Naive thymus-derived CD8-positive, alpha-beta T cell (primary cell): ENCODE measurements at places on chromosomes 1 and 21.

DNA sequence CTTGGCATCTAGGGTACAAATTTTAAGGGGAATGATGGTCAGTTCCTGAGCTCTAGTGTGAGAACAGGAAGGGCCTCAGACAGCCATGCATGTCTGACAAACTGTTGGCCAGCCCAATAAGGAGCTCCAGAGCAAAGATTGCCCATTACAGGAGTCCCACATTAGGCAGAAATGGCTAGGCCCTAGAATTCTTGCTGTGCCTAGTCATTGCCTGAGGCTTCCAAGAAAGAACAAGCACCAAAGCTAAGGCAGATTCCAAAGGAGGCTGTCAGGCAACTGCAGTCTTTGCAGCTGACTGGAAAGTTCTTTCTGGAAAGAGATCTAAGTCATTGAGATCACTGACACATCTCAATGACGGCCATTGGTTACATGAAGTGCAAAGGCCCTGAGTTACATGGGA is 3.9 kb upstream of the STIL start:
- no peak for DNase-seq

DNA sequence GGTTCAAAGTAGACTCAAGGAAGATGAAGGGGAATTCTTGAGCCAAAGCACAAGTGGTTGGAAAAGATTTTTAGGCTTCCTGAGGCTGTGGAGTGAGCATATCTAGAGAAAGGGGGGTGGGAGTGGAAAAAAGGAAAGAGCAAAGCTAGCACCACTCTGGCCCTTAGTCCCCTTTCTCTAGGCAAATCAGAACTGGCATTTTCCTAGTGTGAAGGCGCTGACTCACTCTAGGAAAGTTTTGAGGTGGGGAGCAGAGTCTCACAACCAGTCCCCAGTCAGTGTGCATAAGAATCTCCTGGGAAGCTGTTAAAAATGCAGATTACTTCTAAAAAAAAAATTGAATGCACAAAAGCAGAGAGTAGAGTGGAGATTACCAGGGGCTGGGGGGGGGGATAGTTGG is 3.4 kb upstream of the GPR89B start:
- no peak for DNase-seq

DNA sequence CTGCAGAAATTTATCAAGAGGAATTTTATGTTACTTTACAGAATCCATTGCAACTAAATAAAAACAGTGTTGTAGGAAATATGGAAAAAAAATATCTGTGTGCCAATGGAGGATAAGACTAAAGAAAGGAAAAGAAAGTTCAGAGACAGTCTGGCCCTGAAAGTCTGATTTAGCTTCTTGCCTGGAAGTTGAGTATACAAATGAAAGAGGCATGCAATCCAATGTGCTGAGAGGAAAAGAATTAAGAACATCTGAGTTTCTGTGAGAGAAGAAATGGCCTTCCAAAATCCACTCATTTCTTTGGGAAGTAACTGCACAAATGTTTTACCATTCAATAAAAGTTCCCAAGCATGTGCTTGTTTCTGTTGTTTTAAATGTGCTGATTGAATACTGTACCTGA is 65.1 kb downstream of the LHX9 start:
- no peak for DNase-seq

- no peak for DNase-seq
Observed at GRCh38 chr1:65317866-65318653, 8.7 kb downstream of the DNAJC6 start.

DNA sequence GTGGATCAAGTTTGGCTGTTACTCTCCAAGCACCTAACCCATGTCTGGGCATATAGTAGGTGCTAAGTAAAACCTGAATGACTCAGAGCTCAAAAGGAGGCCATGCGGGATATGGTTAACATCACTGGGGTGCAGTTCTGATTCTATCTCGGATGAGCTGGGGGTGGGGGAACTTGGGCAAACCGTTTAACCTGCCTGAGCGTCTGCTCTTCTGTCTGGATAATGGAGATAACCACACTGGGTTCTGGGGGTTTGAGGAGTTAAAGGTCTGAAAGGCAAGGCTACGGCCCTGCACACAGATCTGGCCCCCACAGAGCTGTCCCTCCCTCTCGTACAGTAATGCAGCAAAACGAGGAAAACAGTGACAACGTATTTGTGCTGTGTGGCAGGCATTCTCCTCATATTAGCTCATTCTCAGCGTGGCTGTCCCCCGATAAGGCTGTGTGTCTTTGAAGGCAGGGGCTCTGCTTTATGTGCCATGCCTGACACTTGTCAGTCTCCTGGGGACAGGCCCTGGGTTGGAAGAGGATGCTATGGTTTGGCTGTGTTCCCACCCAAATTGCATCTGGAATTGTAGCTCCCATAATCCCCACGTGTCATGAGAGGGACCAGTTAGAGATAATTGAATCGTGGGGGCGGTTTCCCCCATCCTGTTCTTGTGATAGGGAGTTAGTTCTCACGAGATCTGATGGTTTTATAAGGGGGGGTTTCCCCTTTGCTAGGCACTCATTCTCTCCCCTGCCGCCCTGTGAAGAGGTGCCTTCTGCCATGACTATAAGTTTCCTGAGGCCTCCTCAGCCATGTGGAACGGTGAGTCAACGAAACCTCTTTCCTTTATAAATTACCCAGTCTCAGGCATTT is 6.8 kb upstream of the ALDH4A1 start:
- no peak for DNase-seq

- DNase-seq = no peak
Observed at GRCh38 chr1:50517488-50517887, 94.2 kb upstream of the DMRTA2 start.

DNA sequence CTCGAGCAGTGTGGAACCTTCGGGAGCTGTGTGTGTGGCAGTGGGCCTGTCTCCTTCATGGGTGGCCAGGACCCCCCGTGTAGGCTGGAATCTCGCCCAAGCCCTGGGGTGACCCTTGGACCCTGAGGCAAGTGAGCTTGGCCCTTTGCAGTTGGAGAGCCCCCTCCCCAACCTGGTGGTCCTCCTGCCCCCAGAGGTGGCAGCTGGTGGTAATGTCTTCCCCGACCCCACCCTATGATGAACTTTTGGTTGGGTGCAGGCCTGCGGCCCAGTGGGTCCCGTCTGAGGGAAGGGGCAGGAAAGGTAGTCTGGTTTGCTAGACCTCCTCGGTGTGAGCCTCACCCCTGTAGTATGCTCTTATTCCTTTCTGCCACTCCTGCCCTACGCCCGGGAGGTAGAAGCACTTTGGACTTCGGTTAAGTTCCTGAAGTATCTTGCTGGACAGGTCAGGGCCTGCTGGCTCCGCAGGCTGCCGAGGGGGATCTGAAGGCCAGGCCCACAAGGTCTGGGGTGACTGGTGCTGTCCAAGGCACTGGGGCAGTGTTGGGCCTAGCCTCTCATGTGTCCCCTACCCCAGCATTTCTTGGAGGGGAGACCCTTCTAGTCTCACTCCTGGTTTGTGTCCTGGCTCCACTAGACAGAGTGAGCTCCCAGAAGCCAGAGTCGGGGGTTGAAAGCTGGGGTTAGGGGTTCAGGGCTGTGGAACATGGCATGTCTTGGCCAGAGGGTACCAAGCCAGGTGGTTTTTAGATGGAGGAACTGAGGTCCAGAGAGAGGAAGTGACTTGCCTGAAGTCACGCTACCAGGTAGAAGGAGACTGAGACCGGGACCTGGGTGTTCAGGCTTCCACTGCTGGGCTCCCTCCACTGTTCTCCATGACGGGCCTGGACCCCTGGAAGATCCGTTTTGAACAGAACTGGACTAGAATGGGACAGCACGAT is 1.8 kb downstream of the ZNF362 start:
- no peak for DNase-seq

- no peak for DNase-seq
Observed at GRCh38 chr1:162019006-162019405, 4.7 kb downstream of the OLFML2B start.

DNA sequence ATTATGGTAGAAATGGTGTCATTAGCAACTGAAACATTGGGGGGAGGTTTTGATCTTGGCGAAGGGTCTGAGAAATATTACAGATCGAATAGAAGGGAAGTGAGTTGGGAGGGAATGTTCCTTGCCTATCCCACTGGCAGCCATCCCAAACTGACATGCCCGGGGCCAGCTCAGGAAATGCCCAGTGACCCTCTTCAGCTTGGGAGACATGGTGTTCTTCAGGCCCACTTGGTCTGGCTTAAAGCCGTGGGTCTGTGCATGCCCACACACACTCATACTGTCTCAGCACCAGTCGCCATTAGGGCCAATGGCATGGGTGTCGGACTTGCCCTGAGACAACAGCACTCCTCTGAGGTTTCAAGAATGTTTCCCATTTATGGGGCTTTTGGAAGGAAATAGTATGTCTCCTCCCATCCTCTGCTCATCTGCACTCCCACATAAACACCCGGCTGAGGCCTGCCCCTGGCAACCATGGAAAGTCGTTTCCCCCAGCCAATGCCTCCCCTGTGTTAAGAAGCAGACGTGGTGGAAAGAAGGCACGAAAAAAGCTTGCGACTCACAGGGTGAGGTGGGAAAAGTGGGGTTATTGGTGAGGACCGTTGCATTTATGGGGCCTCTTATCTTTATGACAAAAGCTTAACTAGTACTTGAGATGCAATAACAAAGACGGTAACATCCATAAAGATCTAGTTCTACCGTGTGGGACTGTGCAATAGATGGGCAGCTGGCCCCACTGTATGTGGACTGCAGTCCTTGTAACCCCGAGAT is 2.0 kb downstream of the RNF186 start:
- no peak for DNase-seq

- DNase-seq = no peak
Observed at GRCh38 chr1:219000631-219001030, 173.0 kb upstream of the LYPLAL1 start.

GRCh38 chr21:18451670-18452069 is 48.1 kb upstream of the TMPRSS15 start:
- no peak for DNase-seq

DNA sequence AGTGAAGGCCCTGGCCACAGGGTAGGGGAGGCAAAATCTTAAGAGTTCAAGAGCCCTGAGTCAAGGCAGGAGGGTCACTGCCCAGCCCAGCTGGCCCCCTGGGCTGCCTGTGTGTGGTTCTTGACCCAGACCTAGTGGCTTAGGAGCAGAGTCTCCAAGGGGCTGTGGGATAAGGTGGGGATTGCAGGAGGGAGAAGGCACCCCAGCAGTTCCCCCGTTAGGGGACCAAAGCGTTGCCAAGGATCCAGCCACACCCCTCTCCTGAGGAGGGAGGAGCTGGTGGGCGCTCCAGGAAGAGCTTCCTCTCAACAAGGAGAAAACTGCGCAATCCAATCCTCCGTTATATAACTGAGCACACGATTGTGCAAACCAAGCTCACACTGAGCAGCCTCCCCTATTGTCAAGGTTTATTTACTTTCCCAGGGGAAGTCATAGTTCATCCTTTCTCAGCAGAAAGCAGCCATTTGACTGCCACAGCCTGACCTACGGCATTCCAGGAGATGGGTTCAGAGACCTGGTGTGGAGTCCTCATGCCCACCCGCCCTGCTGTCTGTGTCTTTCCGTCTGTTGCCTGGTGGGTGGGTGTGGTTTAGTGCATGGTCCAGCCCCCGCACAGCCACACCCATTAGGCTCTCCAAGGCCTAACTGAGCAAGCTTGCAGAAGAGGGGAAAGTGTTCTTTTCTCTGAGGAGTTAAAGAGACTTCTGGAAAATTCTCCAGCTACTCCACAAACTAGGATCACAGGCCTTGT is 3.5 kb downstream of the EPHX1 start:
- no peak for DNase-seq

DNA sequence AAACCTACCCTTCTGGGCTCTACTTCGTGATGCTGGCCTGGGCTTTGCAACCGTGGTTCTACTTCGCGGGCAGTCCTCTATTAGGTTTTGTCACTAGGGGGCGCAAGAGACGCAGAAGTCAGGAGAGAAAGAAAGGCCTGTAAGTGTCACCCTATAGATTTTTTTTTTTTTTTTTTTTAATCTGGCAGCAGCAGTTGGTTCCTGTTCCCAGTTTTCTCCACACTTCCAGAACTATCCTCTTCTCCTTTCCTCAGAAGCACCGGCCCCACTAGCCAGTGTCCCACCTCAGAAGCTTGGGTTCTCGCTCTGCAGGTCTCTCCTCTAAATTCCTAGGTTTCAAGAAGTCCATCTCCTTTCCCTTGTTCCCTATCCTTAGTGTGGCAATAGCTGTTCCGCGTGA is 9.1 kb upstream of the LCE2D start:
- peak; percentile 13 for DNase-seq

- no peak for DNase-seq
Observed at GRCh38 chr1:157095551-157095950, 4.1 kb downstream of the ETV3L start.

GRCh38 chr1:116826818-116827606 is 72.8 kb downstream of the CD2 start:
- no peak for DNase-seq

DNA sequence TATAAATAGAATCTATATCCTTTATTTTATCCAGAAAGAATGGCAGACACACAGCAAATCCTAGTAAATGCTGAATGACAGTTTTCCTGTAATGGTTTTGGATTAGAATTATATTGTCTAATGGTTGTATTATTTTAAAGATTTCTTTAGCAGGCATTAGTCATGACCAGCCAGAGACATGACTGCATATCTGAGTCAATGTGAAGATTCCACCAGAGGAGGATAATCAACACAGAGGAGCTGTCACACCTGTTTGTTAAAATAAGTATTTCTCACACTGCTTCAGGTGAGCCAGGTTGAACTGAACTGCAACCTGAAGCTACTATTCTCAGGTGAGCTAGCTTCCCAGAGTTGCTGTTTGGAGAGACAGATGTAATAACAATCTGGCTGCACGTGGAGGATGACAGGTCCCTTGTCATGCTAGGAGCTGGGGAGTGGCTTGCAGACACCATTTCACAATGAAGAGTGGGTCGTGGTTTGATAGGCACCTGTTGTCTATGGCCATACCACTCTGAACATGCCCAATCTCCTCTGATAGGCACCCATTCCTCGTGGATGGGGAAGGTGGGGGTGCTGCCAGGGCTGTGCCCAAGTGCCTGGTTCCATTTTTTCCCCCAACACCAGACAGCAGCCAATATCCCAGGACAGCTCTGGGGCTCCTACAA is 94.3 kb downstream of the KCNJ6 start:
- no peak for DNase-seq

DNA sequence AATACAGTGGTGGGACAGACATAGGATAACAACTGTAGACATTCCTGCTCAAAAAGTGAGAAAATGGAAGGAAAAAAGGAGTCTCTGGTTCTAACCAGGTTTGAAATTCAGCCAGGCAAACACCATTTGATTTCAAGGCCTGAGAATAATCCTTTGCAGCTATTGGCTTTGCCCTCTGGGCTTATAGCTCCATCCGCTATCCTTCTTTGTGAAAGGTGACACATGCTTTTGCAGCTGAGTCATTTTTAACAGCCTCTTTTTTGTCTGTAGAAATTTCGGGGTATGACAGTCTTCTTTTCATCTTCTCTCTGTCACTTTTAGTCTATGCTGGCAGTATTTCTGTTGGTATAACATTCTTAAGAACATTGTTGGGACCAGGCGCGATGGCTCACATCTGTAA is 16.2 kb downstream of the SDHC start:
- DNase-seq = no peak

GRCh38 chr1:54984131-54984842 is 3.9 kb downstream of the TMEM61 start:
- no peak for DNase-seq

- no peak for DNase-seq
Observed at GRCh38 chr1:27368869-27369582, 2.3 kb upstream of the MAP3K6 start.

GRCh38 chr1:16164213-16165072 is 8.6 kb upstream of the EPHA2 start:
- no peak for DNase-seq

GRCh38 chr1:90970208-90970607 is 51.6 kb downstream of the ZNF644 start:
- DNase-seq = no peak
